GM18507 (cell line): ENCODE measurements at places on chromosomes 2 and 18.

DNA sequence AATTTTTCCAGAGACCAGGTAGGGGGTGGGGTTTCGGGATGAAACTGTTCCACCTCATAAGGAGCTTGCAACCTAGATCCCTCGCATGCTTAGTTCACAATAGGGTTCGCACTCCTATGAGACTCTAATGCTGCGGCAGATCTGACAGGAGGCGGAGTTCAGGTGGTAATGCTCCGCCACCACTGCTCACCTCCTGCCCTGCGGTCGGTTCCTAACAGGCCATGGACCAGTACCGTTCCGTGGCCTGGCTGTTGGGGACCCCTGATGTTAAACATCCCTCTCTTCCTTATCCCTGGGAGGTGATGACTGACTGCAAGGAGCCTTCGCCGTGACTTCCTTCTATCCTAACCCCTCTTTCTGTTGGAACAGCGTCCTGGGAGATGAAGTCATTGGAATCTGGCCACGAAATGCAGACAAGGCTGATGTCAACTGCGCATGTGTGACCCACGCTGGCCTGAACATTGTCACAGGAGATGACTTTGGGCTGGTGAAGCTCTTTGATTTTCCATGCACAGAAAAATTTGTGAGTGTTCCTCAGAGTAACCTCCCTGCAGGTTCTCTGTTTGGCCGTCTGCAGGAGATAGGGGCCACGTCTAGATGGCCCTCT is 82.4 kb downstream of the RTN4 start:
- DNase-seq = no peak

- DNase-seq = no peak
These were observed 264.0 kb downstream of the TPGS2 start for GRCh38 chr18:36564841-36565240.

DNA sequence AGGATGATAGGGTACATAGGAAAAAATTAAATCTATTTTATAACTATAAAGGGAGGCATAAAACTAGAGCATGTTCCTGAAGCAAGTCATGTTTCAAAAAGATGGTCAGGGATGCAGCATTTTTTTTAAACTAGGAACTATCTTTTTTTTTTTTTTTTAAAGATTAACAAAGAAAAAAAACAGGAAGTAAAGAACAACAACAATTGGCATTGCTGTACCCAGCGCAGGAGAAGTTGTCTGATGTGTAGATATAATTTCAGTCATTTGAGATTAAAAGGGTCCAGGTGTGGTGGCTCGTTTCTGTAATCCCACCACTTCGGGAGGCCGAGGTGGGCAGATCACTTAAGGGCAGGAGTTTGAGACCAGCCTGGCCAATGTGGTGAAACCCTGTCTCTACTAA is 41.5 kb downstream of the PMAIP1 start:
- no peak for DNase-seq

GRCh38 chr2:43787895-43788294 is 14.1 kb downstream of the DYNC2LI1 start:
- DNase-seq = no peak

- no peak for DNase-seq
These were observed 119.5 kb upstream of the SMIM21 start for GRCh38 chr18:75546964-75547363.

DNA sequence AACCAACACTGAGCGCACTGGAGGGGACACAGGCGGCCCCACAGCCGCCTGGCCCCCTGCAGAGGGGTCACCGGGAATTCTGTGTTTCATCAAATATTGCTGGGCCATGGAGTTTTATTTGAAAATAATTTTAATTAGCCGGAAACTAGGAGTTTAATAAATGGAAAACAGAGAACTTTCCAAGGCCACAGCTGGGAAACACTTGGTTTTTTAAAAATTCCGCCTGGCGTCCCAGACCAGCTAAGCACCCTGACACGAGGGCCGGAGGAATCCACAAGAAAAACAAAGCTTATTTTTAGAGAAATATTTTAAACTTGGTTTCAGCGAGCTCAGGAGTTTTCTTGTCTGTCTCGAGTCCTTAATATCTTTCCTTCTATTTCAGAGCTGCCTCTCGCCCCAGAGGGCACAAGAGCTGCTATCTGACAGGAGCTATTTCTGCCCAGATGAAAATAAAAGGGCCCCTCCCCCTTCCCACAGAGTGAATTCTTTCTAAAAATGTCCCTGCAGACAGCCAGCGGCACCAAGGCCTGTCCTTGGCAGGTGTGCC is 8.2 kb downstream of the ZFP36L2 start:
- DNase-seq = no peak

DNA sequence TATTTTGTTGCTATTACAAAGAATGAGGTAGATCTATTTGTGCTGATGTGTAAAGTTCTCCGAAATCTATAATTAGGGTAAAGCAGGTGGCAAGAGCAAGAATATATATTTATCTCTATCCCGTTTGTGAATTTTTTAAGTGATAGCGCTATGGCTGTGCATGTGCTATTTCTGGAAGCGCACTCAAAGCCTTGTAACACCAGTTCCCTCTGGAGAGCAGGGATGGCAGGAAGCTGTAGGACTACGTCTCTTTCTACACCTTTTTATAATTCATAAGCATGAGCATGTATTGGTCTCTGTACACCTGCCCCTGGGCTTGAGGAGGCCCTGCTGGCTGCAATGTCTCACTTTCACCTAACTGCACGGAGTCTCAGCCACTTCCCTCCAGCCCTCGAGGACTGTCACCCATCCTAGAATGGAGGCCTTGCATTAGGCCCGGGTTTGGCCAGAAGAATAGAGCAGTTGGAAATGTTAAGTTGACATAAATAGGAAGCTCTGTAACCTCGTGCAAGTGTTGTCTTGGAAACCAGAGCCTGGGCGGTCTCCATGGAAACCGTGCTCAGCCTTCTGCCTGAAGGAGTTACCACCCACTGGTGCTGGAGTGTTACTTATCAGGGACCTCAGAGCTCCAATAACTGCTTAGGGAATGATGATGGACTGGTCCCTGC is 20.9 kb downstream of the ITM2C start:
- DNase-seq = no peak

- no peak for DNase-seq
These were observed 41.9 kb downstream of the TMEM131 start for GRCh38 chr2:97953853-97954252.

- DNase-seq = no peak
These were observed 66.3 kb upstream of the GATA6 start for GRCh38 chr18:22102953-22103646.

GRCh38 chr18:44123743-44124142 is 556.9 kb upstream of the SETBP1 start:
- DNase-seq = no peak

- no peak for DNase-seq
These were observed 29.8 kb downstream of the PXDN start for GRCh38 chr2:1714291-1715064.

DNA sequence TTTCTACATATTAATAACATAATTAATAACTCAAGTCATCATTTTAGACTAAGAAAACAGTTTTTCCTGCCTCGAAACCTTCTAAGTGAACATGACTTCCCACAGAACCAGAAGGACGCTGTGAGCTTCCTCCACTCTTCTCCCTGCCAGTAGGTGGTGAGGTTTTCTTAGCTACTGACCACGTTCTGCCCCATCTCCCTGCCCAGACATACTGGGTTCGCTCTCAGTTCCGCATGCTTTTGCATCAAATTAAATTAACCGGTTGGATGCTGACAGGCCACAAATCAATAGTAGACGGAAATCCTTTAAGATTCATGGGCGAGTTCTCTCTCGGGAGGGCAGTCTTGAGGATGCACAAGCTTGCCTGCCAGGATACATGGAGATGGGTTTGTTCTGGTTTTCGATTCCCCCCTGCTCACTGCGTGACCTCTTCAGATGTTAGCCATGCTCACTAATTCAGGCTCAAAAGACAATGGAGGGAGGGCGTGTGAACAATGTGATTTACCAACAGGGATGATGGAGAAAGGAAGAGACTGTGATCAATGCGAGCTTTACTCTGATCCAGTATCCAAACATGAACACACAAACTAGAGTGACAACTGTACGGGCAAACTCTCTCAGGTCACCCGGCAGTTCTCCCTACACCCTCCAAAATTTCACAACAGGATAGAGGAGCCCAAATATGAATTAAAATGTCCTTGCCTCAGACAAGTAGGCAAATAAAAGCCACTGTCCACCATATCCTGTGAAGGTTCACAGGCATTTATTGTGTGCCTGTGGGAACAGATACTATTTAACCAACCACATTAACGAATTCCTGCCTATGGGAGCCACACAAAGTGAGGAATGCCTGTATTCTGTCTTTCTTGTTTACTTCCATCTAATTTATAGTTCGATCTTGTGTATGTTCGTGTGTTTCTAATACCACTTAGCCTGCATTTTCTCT is 375.7 kb downstream of the EIPR1 start:
- no peak for DNase-seq

DNA sequence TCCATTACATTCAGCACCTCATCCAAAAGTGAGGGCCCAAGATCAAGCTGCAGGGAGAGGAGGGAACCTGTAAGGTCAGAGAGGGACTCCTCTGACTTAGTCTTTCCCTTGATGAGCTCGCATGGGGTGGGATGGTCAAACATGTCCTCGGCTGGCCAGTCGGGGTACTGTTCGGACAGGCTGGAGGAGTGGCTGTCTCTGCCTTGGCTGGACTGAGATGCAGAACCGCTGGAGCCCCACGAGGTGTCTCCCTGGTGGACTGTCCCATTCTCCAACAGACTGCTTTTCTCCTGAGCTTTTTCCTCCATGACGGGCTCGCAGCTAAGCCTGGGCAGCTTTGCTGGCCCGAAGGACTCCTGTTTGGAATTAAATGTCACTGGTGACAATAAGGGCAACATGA is 25.6 kb downstream of the CDC42EP3 start:
- DNase-seq = no peak

DNA sequence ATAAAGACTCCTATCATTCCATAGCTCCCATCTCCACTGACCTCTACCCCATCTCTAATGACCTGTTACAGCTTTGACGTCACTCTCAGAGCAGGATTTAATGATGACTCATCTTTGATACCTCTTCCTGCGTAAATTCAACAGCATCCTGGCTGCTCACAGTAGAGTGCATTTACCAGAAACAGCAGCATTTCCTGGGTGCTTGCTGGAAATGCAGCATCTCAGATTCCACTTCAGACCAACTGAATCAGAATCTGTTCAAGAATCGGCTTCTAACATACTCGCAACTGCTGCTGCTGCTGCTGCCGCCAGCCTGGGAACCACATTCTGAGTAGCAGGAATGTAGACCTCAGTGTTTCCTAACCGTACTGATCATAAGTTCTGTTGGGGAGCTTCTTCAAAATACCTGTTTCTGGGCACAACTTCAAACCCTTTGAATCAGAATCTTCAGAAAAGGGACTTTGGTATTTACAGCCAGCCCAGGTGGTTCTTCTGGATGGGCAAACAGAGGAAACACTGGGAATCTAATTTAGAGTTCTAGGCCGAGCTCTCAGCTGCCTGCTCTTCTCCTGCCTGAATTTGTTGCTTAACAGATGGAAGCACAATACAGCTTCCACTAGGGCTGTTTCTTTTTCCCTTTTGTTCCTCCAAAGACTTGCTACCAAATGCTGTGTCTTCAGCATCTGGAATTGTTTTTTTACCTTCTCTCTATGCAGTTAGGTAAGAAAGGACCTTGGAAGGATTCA is 241.4 kb downstream of the NCKAP5 start:
- no peak for DNase-seq
